HT1080 (cell line): ENCODE measurements at places on chromosomes 2 and 18. TPM values are rescaled to one million over a fixed set of nuclear protein-coding genes. Genes with fewer than 3 reads are reported as not detected.

GRCh38 chr2:26772064-26773001 is 8.2 kb downstream of the SLC35F6 start:
- peak; percentile 50 for DNase-seq

DNA sequence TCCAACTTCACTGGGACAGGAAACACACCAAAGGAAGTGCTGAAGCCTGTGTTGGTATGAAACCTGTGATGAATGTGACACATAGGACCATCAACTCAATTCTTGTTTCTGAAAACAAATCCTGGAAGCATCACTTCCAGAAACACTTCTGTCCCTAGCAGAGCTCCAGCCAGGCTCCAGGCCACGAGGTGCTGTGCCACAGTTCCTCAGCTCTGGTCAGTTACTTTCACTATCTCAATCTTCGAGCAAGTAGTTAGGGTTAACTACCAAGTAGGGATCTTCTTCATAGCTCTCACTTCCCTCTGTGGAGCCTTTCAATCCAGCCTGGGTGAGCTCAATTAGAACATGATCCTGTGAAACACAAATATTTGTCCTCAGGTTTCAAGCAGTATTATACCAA is 3.6 kb upstream of the LCT start:
- no peak for DNase-seq

The TIA1 gene
- total RNA-seq = 58.1 and 66.6 TPM in 2 replicates

DNA sequence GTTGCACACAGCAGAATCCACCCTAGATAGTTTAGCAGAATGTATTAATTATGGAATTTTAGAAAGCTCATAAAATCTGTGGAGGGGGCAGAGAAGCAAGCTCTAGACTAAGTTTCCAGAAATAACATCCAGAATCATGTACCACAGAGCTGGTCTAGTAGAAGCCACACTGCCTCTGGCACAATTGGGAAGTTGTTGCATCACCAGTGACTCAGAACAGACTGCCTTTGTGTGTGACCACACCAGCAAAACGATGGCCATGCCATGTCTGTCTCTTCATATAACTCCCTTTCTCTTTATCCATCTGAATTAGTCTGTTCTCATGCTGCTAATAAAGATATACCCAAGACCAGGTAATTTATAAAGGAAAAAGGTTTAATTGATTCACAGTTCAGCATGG is 158.9 kb downstream of the CCDC148 start:
- DNase-seq = peak; percentile 70

The SPAG16 gene
- 11.8 and 15.4 TPM in 2 replicates for total RNA-seq

DNA sequence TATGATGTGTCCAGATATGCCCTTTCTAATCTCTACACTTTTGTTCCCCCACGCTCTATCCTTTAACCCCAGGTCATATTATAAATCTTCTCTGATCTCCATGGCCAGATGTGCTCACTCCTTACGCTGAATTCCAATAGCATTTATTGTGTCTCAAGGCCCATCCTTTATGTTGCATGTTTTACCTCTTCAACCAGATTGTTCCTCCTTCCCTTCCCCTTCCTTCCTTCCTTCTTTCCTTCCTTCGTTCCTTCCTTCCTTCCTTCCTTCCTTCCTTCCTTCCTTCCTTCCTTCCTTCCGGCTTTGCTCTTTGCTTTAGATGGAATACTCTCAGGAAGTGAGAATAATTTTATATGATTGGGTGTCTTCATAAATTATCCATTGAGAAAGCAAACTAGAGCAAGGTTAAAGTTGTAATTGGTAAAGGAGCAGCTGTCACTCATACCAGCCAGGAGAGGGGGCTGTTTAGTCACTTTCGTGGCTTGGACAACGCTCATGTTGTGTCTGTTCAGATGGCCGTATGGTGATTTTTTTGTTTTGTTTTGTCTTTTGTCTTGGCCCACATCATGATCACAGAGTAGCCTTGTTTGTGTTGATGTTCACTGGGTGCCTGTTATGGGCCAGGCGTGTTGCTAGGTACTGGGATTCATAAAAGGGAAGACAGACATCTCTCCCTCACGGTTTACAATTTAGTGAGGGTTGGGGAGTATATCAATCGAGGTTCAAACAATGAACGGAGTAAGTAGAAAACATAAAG is 68.0 kb downstream of the DAW1 start:
- DNase-seq = peak; percentile 24

- peak; percentile 34 for DNase-seq
Observed at GRCh38 chr2:237692601-237693290, 65.4 kb downstream of the LRRFIP1 start.

DNA sequence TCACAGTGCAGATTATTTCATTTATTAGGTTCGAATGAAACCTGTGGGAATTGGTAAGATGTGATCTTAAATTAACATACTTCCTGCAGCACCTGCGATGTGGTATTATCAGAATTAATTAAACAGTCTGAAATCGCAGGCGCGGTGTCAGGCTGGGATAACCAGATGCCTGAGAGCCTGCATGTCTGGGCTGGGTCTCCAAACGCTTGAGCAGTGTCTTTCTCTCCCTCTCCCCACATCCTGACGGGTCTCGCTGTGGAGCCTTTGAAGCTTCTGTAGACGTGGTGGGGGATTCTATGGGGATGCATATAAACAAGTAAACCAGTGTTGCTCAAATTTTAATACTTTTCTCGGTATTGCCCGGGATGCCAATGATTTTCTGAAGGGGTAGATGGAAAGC is 366.2 kb upstream of the SPRED2 start:
- no peak for DNase-seq

- no peak for DNase-seq
Observed at GRCh38 chr2:96105994-96106715, 10.2 kb downstream of the ADRA2B start.

- peak; percentile 52 for DNase-seq
Observed at GRCh38 chr2:128236491-128237035, 82.1 kb downstream of the HS6ST1 start.

- DNase-seq = no peak
Observed at GRCh38 chr2:18123577-18123976, 245.1 kb downstream of the KCNS3 start.

DNA sequence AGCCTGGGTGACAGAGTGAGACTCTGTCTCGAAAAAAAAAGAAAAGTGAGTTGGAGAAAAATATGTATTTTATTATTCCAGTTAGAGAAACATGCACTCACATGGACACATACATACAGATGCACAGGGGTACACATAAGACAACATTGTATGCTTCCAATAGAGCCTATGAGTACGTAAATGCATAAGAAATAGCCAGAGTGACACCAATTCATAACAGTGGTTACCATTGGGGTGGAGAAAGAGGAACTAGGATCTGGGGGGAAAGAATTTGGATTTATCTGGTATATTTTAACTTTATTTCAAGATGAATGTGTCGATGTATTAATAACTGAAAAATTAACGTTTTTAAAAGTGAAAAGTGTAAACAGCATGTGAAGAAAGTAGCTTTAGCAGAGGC is 16.1 kb downstream of the IL36A start:
- DNase-seq = no peak

The SATB2 gene
- 9.2 and 14.5 TPM in 2 replicates for total RNA-seq

- DNase-seq = no peak
Observed at GRCh38 chr2:174335254-174335987, 667 bp downstream of the SP9 start.

- no peak for DNase-seq
Observed at GRCh38 chr2:68548396-68548795, 81.0 kb downstream of the APLF start.

GRCh38 chr18:58067601-58068000 is 23.6 kb downstream of the NEDD4L start:
- DNase-seq = no peak

- DNase-seq = peak; percentile 38
Observed at GRCh38 chr2:10831400-10831985, 18.9 kb upstream of the PDIA6 start.

- DNase-seq = peak; percentile 24
Observed at GRCh38 chr2:214577769-214578168, 166.9 kb downstream of the VWC2L start.

GRCh38 chr2:55620123-55620779 is 2.8 kb upstream of the PPP4R3B start:
- DNase-seq = peak; percentile 31
